Activated CD8-positive, alpha-beta memory T cell treated with anti-CD3 and anti-CD28 coated beads, Interleukin-2, amount 50 U/mL, for 4 hours (primary cell): ENCODE measurements at places on chromosomes 2 and 18.

DNA sequence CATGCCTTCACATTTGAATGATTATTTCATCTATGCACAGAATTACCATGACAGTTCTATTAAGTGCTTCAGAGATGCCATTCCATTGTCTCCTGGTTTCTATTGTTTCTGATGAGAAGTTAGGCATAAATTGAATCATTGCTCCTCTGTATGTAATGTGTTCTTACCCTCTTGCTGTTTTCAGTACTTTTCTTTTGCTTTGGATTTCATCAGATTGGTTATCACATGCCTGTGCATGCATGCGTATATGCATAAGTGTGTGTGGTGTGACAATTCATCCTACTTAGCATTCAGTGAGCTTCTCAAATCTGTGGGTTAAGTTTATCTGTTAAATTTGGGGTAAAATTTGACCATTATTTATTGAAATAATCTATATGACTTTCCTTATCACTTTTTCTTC lies 263.3 kb upstream of the RND3 start:
- DNase-seq = no peak

- no peak for DNase-seq
Observed at GRCh38 chr18:54608028-54608642, 17.1 kb downstream of the DYNAP start.

- DNase-seq = no peak
Observed at GRCh38 chr2:176392744-176393414, 123.6 kb downstream of the MTX2 start.

DNA sequence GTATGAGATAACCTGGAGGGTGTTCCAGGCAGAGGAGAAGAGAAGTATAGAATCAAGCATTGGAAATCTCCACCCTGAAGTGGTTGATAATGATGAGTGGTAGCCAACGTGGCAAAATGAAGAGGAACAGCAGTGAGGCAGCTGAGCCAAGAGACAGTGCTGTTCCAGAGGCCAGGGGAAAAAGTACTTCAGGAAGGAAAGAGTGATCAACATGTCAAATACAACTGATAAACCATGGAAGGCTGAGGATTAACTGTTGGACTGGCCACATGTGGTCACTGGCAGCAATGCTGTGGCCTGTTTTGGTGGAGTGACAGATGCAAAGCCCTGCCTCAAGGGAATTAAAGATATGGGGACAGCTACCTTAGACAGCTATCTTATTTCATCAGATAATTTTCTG lies 51.9 kb upstream of the RMP24 start:
- no peak for DNase-seq

DNA sequence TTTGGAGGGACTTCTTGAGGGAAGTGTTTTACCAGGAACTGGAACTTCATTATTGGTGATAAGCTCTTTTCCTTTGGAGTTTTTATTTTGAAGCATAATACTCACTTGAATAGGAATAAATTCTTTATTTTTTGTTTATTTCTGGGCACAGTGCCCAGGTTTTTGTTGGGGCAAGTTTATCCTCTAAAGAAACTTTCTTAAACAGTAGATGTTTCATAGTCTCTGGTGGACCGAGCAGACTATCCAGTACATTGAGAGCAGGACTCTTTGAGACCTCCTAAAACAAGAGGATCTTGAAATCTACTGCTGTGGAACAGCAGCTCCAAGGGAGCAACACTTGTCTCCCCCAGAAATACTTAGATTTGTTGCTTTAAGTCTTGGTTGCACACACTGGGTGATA lies 109.4 kb downstream of the PARD3B start:
- DNase-seq = no peak

- no peak for DNase-seq
Observed at GRCh38 chr2:155266583-155266982, 568.1 kb downstream of the KCNJ3 start.

GRCh38 chr2:45806563-45807358 lies 155.3 kb downstream of the PRKCE start:
- no peak for DNase-seq

DNA sequence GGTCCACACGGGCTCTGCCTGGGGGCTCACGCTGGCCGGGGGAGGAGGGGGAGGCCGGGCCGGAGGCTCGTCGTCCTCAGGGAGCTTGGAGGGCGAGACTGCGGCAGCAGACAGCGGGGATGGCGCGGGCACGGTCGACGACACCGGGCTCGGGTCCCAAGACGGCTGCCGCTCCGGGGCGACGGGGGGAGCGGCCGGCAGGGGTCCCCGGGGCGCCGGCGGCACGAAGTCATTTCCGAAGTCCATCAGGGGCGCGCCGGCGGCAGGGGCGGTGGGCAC lies 491 bp downstream of the RTN4 start:
- DNase-seq = peak; percentile 35

- no peak for DNase-seq
Observed at GRCh38 chr2:106701203-106702022, 184.6 kb downstream of the ST6GAL2 start.

DNA sequence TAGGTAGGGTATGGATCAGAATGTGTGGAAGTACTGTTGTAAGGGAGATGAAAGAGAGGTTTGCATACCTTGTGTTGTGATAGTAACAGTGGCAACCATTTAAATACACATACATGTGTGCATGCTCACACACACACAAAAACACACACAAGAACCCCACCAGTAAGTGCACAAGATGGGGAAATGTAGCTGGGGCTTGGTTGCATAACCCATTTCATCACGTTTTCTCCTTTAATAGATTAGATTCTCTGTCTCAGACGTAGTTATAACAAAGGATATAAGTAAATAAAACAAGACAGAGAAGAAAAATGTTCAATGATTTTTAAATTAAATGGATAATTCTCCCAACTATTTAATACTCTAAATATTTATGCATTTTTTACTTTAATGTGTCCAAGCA lies 13.4 kb downstream of the ARHGAP15 start:
- no peak for DNase-seq

GRCh38 chr2:104849101-104849500 lies 4.8 kb upstream of the POU3F3 start:
- DNase-seq = no peak

- DNase-seq = no peak
Observed at GRCh38 chr2:189074506-189074905, 100.3 kb downstream of the COL3A1 start.

DNA sequence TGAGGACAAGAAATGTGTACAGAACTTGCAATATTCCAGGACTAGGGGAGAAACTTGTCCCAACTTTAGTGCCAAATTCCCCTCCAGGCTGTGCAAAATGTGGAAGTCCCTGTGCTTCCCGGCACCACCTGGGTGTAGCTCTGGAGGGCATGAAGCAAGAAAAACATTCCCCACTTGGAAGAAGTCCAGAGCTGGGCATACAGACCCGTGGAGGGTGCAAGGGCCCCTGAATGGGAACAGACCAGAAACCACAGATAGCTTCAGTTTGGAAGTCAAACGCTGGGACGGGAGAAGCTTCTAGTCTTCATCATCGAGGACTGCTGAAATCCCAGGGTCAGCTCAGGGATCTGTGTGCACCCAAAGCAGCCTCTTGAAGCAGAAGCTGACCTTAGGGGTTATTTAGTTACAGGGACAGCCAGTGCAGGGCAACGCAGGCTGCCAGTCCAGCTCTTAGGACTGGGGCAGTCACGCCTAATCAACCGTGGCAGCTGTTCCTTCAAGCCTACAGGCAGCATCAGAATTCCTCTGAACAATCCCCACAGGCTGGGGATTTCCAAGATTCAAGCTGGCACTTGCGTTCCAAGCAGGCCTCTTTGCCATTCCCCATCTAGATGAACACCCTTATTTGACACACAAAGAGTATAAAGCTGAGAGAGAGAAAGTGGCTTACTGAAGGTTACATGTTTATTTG lies 269.4 kb downstream of the LOXHD1 start:
- no peak for DNase-seq

- no peak for DNase-seq
Observed at GRCh38 chr18:51134721-51135120, 62.8 kb downstream of the MEX3C start.

GRCh38 chr18:39037925-39038324 lies 1472.3 kb upstream of the CELF4 start:
- DNase-seq = no peak

GRCh38 chr2:147351784-147352183 lies 493.0 kb upstream of the ACVR2A start:
- no peak for DNase-seq

DNA sequence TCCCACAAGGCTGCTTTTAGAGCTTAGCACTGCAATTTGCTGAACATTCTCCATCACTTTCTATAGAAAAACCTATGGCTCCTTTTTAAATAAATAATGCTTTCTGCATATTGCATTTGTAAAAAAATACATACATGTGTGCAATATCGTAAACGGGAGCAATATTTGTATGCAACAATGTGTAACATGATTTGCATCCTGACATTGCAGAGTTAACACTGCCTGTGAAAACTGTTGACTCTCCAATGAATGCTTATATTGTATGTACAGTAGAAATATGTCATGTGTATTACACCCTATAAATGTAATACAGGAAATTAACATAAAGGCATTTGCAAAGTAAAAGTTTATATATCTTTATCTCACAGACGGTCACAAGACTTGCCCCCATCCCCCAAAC lies 135.0 kb upstream of the PIEZO2 start:
- DNase-seq = no peak

DNA sequence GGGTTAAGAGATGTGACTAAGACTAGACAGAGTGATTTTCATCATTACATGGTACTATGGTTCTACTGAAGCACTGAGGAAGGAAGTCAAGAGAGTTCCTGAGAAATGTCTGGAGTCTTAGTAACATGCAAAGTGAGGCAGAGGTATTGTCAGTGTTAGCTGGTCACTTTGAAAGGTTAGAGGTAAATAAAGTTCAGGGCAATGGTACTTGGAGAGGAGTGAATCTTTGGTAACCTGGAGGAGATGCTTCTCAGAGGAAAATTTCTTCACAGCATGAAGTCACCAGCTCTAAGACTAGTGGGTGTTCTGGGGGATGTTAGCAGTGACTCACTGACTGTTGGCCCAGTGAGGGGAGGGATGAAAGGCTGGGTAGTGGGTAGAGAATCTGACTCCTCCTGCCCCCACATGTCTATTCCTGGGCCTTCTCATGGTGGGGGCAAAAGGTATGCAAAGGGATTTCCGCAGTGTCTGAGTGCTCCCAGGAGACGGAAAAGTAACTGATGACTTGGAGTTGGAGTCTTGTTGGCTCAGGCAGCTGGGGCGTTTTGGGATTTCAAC lies 23.3 kb upstream of the IL1RN start:
- no peak for DNase-seq

- no peak for DNase-seq
Observed at GRCh38 chr2:110670826-110671225, 7.0 kb downstream of the BUB1 start.

- peak; percentile 47 for DNase-seq
Observed at GRCh38 chr2:96325884-96326255, 753 bp downstream of the ITPRIPL1 start.

DNA sequence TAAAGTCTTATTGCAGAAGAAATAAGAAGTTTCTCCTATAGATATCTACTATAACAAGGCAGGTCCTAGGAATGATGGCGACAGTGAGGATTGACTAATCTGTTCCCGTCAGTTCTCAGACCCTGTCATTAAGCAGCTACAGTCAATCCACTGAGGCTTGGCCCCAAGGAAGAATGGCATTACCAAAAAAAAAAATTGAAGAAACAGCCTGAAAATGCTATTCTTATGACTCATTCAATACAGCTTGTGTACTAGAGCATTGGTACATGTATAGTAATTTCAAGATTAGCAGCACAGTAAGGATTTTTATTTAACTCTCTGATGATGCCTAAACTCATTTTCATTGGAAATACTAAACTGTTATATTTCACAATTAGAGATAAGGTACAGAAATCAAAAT lies 1096.1 kb upstream of the NXPH2 start:
- no peak for DNase-seq

- no peak for DNase-seq
Observed at GRCh38 chr2:188898261-188898660, 75.9 kb upstream of the COL3A1 start.

GRCh38 chr2:207394812-207395534 lies 134.8 kb upstream of the CREB1 start:
- no peak for DNase-seq

- DNase-seq = no peak
Observed at GRCh38 chr2:217798191-217798590, 204.6 kb downstream of the TNS1 start.

DNA sequence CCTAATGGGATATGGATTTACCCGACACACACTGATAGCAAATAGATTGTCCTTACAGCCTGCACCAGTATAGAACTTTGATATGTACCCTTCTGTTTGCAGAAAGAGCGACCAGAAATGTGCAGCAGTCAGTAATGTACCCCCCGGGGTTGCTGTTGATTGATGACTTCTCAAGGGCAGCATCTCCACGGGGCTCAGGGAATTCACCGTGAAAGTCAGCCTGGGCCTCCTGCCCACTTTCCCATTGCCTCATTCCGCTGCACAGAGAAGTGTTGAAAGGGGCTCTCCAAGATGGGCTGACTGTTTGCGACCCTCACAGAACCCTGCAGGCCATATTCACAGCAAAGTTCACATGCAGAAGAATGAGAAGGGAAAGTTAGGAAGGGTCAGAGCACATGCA lies 241.3 kb downstream of the PRKCE start:
- DNase-seq = no peak
